ENCODE measurements at places on chromosomes 6 and 20. TPM values are rescaled to one million over a fixed set of nuclear protein-coding genes. Genes with fewer than 3 reads are reported as not detected.

FGD2 gene
- 25.3 TPM for polyA plus RNA-seq

MCHR2 gene
- polyA plus RNA-seq = not detected

CASP8AP2 gene
- 3.5 TPM for polyA plus RNA-seq

DNA sequence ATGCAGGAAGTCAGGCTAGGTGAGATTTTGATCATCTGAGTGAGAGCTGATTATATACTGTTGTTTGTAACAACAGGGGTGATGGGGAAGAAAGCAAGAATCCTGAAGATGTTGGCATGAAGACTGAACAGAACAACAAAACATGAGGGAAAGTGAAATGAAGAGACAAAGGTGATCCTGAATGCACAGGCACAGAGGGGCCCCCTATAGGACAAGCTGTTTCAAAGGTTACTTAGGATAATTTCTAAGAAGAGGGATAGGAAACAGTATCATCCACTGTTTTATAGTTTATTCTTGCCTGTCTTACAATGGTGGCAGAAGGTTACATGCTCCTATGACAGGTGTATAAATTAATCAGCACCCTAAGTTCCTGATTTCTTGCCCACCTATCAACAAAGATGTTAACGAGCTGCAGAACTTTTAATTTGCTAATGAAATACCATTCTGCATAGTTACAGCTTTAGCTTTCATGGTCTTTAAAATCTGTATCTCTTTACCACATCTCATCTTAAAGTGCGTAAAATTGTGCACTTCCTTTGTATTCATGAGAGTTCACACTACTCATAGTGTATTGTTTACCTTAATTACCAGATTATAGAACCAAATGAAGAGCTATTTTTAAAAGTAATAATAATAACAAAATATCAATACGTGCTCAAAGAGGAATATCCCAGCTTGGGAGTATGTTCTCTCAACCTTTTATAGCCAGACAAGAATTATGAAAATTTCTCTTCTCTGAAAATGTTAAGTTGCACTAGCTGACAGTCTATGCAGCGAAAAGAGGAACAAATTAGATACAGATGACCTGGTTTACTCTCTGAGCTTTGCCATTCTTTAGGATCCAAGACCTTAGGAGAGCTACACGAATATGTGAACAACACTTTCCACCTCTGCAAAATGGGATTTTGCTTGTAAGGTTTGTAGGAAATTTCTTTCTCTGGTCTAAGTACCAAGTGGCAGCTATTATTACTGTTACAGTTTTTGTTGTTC is 192.5 kb downstream of the EDN1 start:
- no peak for DNase-seq

DNA sequence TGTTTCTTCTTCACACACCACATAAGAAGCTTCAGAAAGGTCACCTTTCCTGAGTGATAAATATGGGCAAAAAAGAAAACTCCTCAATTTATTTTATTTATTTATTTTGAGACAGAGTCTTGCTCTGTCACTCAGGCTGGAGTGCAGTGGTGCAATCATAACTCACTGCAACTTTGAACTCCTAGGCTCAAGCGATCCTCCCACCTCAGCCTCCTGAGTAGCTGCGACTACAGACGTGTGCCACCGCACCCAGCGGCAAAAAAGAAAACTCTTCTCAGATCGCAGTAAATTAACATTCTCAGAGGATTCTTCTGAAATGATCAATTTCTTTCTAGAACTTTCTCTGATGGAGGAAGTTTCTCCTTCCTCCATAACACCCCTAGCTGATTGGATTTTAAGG is 111.2 kb downstream of the TRERF1 start:
- no peak for DNase-seq

GRCh38 chr6:122563364-122564052 is 46.7 kb upstream of the PKIB start:
- DNase-seq = no peak

- no peak for DNase-seq
Measured at GRCh38 chr6:42225419-42225818, 7.8 kb upstream of the MRPS10 start.

DNA sequence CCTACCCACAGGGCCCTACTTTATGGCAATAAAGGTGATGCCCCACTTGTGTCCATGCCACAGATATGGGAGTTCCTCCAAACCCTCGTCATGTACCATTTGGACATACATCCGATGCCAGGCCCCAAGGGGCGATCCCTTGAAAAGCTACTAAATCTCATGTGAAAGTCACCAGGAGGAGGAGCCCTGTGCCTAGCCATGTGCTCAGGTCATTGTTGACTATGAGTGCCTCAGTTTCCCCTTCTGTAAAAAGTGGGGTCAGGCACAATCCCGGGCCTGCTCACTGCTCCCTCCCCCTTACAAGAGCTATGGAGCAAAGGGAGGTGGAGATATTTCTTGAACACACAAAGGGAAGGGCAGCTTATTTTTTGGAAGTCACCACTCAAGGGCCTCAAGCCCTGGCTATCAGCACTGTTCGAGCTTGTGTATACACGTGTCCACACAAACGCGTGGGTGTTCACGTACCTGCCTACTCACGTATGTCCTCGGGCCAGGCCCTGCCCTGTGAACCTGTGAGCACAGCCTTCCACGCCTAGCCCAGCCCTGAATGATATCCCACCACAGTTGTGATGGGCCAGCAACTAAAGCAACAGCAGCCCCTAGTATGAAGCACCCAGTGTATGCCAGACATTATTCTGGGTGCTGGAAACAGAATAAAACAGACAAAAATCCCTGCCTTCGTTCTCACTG is 1.9 kb downstream of the ACTL10 start:
- DNase-seq = no peak

- DNase-seq = no peak
Measured at GRCh38 chr6:139240161-139241010, 51.4 kb downstream of the TXLNB start.

Data from CD14-positive monocyte (primary cell).